Left renal cortex interstitium (tissue), 4 donors: ENCODE measurements at places on chromosomes 13 and 19. TPM values are rescaled to one million over a fixed set of nuclear protein-coding genes. Genes with fewer than 3 reads are reported as not detected.

The MAST1 gene
- polyA plus RNA-seq, result 2.0 TPM

The TNNT1 gene
- 4.3 TPM for polyA plus RNA-seq

The EBPL gene
- 49.1 TPM for polyA plus RNA-seq

DNA sequence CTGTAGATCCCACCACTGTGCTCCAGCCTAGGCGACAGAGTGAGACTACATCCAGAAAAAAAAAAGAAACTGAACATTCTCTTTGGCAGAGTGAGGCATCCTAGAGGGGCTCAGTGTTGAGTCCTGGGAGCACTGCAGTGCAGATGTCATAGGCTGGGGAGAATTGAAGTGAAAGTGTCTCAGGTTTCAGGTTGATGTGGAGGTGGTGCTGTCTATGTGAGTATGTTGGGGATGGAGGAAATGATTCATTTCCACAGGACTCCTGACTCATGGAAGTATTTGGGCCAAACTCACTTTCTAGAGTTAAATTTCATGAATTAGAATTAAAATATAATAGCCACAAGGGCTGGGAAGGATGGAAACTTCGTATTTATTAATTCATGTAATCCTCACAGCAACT lies 134.4 kb upstream of the TSC22D1 start:
- DNase-seq, result no peak

GRCh38 chr13:89695343-89696257 lies 1651.9 kb upstream of the MIR17HG start:
- peak; percentile 22 for DNase-seq

DNA sequence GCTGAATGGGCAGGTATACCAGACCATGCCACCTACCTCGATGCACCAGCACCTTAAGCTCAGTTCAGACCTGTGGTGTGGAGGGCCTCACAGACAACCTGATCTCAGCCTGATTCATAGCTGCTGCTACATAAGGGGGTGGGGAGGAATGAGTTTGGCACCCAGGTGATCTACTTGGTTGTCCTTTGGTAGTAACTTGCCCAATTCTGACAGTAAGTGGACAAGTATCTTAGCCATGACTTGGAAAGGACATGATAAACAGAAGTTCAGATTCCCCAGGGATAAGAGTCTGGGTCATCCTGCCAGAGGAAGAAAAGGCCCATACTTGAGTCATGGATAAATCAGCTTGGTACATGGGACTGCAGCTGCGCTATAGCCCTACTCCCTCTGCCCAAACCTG lies 28.4 kb upstream of the SOHLH2 start:
- no peak for DNase-seq

GRCh38 chr19:48493718-48494401 lies 17.8 kb downstream of the LMTK3 start:
- DNase-seq, result no peak

DNA sequence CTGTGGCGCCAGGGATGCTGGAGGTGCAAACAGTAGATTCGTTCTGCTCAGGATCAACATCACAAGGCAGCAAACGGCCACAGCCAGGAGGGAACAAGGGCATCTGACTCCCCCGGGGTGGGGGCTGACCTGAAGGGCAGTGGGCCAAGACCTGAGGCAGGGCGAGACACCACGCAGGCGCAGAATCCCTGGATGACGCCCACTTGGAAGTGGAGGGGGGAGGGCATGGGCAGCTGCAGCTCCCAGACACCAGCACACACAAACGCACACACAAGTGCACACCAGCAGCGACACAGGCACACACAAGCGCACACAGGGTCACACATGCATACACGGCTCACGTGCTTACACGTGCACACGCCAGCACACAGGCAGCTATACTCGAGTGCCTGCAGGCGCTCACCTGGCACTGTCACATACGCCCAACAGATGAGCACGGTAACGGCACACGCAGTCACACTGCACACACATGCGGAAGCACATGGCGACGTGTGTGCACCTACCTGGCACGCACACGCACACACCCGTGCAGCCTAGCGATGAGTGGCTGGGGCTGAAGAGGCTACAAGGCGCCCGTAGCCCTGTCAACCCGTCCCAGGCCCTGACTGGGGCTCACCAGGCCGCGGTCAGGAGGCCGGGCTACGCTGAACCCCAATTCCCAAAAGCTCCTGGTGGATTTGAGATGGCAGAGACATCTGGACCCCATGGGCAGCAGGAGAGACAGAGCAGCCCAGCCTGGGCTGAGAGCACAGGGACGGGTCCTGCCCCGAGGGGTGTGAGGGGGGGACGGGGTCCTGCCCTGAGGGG lies 5.5 kb downstream of the C2CD4C start:
- DNase-seq, result no peak

DNA sequence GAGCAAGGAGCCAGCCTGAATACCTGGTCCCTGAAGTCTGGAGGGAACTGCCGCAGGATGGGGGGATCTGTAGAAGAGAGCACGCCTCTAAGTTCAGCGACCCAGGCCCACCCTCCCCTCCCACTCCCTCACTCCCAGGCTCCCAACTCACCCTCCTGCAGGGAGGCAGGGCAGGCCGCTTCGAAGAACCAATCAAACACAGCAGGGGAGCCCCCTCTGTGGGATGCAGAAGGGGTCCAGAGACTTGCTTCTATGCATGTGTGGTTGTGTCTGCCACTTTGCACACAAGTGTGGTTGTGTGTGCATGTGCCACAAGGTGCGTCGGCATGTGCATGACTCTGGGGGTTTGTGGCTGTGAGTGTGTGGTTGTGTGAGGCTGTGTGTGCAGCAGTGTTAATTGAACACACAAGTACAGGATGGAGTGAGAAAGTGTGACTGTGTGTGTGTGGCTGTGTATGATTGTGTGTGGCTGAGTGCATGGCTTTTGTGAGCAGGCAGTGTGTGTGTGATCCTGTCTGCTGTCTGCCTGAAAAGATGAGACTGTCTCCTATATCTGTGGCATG lies 1.7 kb downstream of the DENND1C start:
- no peak for DNase-seq

- DNase-seq, result no peak
These were observed 1.6 kb upstream of the ZBTB7A start for GRCh38 chr19:4068047-4068966.

DNA sequence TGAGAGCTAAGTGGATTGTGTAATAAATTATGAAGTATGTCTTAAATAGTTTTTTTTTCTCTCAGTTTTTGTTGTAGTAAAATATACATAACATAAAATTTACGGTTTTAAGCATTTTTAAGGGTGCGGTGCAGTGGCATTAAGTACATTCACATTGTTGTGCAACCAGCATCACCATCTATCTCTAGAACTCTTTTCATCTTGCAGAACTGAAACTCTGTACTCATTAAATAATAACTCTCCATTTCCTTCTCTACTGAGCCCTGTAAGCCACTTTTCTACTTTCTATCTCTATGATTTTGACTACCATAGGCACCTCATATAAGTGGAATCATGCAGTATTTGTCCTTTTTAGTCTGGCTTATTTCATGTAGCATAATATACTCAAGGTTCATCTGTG lies 87.1 kb downstream of the GJA3 start:
- no peak for DNase-seq

- no peak for DNase-seq
These were observed 8.7 kb upstream of the GGACT start for GRCh38 chr13:100597253-100597652.
